Activated T-helper 17 cell treated with anti-CD3 and anti-CD28 coated beads, Interleukin-2, amount 50 U/mL, for 72 hours (primary cell): ENCODE measurements at places on chromosomes 12 and 14.

GRCh38 chr14:63867933-63868921 lies 15.4 kb downstream of the SYNE2 start:
- no peak for ATAC-seq

DNA sequence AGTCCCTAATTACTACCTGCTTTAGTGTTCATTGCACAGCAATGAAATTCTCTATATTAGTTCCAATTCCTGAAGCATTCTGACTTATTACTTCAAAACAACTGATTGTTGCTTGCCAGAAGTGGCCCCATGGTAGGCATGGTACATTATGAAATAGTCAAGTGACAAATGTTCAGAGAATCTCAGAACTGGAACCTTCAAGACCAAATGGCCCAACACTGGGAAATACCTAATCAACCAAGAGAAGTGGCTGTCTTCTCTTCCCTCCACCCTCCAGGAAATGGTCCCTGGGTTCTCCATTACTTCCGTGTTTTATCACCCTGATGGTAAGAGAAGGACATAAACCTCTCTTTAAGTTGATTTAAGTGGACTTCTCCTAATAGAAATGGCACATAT lies 49.9 kb downstream of the ITPR2 start:
- no peak for ATAC-seq

- ATAC-seq: peak; percentile 82
These were observed 1059.8 kb downstream of the TMEM121 start for GRCh38 chr14:106586098-106586704.

DNA sequence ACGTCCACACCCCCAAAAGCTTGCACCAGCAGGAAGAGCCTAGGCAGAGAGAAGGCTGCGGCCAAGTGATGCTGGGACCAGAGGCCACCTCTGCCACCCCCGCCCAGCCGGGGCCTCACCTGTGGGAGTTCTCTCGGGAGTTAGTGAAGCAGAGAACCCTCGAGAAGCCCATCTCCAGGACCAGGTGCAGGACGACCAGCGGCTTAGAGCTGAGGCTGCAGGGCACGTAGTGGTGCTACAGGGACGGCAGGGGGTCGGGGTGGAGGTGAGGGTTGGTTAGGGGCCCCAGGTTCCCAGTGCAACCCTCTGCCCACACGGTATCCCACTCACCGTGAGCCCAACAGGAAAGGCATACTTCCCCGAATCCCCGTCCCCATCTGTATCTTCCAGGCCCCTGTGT lies 3.6 kb downstream of the DDX51 start:
- no peak for ATAC-seq

DNA sequence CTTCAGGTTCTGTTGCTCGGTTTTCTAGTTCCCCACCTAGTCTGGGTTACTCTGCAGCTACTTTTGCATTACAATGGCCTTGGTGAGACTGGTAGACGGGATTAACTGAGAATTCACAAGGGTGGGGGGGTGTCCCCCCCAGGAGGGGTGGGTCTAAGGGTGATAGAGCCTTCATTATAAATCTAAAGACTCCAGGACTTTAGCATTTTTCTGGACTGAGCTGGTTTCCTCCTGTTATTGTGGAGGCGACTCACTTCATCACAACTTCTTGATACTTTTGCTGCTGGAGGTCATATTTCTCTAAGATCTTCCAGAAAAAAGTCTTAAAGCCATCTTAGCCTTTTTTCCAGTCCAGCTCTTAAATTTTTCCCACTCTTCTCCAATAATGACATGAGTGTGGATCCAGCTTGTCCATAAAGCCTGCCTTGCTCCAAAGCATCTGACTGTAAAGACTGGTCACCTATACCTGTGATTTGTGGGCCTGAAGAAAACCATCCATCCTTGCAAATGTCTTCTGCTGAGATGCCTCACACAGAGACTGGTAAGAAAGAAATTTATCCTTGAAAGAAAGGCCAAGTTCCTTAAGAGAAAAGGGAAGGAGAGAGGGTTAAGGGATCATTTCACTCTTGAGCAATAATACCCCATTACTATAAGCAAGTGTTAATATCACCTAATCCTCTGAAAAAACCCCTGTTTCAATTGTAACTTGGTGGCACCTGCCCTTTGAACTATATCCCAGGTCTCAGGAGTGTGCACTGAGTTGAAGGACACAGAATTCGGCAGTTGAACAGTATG lies 19.7 kb upstream of the SLC2A14 start:
- no peak for ATAC-seq

DNA sequence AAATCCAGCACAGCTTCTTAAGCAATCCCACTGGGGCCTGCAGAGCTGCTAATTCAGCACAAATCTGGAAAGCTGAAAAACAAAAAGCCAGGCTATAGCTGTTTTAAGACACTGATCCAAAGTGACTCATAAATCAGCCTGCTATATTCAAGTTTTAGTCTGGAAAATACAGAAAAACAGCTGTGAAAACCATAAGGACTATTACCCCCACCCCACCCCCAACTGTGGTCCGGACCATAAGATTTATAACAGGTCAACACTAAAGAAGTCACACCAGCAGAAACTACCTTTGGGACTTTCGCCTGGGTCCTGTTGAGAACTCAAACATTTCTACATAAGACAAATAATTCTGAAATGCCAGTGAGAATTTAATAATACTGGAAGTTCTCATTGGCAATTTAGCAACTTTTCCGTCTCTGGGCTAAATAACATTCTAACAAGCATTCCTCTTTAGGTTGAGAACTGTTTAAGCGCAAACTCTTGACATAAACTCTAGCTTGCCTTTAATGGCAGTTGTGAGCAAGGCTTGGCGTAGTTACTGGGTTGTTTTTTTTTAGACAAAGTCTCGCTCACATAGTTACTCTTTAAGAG lies 3.3 kb downstream of the LRIG3 start:
- no peak for ATAC-seq

- ATAC-seq: no peak
These were observed 1.9 kb upstream of the SEL1L start for GRCh38 chr14:81535396-81536164.

DNA sequence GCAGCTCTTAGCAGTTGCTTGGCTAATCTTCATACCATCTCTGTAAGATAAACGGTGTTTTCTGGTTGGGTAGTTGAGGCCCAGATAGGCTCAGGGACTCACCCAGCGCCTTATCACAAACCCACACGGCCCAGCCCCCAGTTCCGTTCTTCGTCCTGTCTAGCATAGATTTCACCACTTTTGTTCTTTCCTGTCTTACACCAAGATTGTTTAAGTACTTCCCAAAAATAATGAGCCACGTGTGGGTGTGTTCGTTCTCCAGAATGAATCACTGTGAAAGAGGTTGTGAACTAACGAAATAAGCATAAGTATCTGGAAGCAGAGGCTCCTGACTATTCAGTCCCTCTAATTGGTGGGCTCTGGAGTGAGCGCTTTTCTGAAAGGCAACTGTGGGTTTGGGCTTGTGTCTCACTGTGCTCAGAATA lies 21.4 kb downstream of the ACVR1B start:
- ATAC-seq: peak; percentile 60

- no peak for ATAC-seq
These were observed 254.0 kb downstream of the NTF3 start for GRCh38 chr12:5685935-5686334.

DNA sequence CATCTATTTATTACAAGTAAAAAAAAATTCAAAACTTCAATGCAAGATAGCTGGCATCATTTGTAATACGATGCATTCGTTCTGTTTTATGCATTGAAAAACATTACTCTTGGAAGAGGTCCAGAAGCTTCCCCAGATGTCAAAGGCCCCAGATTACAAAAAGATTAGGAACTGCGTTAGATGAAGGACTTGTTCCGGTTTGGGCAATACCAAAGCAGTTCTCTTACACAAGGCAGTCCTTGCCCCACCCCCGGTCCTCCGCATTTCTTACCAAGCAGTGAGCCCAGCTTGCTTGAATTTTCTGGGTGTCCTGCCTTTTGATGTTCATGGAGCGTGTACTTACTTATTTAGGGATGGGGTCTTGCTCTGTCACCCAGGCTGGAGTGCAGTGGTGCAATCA lies 4.8 kb upstream of the HVCN1 start:
- ATAC-seq: no peak

GRCh38 chr14:95597784-95598211 lies 62.9 kb downstream of the GLRX5 start:
- ATAC-seq: peak; percentile 44

GRCh38 chr12:58757422-58757821 lies 162.9 kb downstream of the LRIG3 start:
- ATAC-seq: no peak

- no peak for ATAC-seq
These were observed 41.0 kb upstream of the DICER1 start for GRCh38 chr14:95198320-95198719.

DNA sequence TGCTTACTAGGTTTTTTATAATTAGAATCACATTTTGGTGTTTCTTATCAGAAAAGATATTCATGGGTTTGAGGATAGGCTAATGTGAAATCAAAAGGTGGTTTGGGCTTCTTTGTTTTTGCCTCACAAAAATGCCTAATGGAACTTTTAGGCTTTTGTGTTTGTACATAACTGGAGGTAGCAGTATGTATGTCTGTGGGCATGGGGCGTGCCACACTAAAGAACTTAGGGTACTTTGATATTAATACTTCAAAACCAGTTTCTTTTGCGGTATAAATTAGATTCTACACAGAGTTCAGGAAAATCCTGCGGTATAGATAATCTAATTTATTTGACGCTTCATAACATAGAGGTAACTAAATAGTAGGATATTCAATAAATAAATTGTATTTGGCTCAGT lies 1.9 kb downstream of the ETV6 start:
- ATAC-seq: no peak

GRCh38 chr14:32471181-32471580 lies 142.1 kb downstream of the AKAP6 start:
- ATAC-seq: no peak

DNA sequence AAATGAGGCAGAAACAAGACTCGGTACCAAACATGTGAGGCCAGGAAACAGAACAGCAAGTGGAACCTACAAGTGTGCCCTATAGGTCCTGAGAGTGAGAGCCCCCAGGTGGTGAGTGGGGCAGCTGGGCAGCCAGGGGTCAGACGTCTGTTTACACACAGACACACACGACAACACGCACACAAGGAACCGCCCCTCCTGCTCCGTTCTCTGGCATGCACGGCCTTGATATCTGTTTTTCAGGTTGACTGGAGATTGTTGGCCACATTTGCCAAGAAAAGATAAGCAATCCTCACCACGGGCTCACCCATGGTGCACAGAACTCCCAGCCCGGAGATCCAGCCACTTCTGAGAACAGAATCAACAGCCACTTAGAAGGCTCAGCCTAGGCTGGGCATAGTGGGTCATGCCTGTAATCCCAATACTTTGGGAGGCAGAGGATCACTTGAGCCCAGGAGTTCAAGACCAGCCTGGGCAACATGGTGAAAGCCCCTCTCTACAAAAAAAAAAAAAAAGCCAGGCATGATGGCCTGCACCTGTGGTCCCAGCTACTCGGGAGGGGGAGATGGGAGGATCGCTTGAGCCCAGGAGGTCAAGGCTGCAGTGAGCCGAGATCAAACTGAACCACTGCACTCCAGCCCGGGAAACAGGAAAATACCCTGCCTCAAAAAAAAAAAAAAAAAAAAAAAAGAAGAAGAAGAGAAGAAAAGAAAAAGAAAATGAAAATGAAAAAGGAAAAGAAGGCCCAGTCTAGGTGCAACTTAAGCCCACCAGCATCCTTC lies 19.4 kb upstream of the EIF5 start:
- no peak for ATAC-seq

- no peak for ATAC-seq
These were observed 140.0 kb downstream of the DAD1 start for GRCh38 chr14:22448905-22449599.

GRCh38 chr12:68608191-68608590 lies 2.5 kb upstream of the RAP1B start:
- no peak for ATAC-seq

DNA sequence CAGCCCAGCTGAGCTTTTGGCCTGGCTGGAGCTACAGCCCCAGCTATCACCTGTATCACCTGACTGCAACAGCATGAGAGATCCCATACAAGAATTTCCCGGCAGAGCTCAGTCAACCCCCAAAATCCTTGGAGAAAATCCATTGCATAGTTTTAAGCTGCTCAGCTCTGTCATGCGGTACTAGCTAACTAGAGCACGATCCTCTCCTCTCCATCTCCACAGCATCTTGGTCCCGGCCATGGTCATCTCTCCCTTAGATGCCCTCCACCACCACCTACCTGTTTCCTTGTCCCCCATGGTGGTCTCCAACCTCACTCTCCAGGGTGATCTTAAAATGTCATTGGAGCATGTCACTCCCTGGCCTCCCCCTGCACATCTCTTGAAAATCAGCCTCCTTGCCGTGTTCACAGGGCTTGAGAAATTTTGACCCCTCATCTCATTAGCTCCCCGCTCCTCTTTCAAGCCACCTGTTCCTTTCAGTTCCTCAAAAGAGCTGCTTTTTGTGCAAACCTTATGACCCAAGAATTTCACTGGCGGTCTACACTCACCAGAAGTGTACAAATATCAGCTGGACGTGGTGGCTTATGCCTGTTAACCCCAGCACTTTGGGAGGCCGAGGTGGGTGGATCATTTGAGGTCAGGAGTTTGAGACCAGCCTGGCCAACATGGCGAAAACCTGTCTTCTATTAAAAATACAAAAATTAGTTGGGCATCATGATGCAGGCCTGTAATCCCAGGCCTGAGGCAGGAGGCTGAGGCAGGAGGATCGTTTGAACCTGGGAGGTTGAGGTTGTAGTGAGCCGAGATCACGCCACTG lies 8.1 kb upstream of the CLMN start:
- no peak for ATAC-seq

- no peak for ATAC-seq
These were observed 4.9 kb downstream of the ATP5MC2 start for GRCh38 chr12:53670971-53671370.

DNA sequence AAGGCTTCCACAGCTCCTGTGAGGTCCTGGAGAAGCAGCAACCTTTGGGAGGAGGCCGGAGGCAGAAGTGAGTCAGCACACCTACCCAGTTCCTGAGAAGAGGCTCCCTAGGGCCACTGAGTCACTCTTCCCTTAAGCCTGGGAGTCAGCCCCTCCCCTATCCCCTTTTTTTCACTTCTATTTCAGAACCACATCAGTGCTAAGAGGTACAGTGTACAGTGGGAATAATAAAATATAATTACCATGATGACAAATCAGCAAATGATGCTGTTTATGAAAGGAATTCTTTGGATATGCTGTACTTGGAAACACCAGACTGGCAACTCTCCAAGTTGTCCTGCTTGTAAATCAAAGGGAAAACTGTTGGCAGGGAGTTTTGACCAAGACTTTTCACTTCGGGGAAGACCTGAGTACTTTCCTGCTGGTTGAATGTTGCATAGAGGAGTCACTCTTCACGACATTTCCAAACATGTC lies 7.8 kb upstream of the TBPL2 start:
- peak; percentile 97 for ATAC-seq

- peak; percentile 81 for ATAC-seq
These were observed 19.1 kb upstream of the DHRS7 start for GRCh38 chr14:60184146-60184904.
